ENCODE measurements at places on chromosomes 5 and 9.

DNA sequence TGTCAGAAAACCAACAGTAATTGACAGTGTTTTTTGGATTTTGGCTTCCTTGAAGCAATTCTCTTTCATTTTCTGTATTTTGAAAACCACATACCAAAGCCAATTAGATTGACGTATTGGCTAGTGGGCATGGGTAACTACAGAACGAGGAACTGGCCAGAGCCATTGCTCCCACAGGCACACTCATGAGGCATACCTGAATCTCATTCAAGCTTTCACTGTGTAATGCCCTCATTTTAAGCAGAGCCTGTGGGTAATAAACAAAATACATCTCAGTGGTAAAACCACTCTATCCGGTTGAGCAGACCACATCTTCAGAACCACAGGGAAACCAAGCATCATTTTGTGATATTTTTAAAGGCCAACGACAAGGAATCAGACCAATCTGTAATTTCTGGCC, 394.1 kb downstream of the ZNF608 start:
- no peak for DNase-seq

DNA sequence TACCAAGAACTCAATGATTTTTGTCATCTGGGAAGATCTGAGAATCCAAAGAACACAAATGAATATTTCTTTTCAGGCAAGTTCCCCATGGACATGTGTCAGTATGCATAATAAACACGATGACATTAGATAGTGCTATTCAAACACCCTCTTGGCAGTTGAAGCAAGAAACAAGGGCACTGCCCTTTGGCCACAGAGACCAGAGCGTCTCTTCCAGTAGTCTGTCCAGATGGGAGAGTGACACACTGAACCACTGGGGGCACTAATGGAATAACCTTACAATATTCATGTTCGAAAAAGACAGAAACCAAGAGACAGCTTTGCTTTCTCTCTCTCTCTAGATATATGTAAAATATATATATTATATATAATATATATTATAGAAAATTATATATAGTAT, 301.9 kb downstream of the CTNND2 start:
- DNase-seq: no peak

DNA sequence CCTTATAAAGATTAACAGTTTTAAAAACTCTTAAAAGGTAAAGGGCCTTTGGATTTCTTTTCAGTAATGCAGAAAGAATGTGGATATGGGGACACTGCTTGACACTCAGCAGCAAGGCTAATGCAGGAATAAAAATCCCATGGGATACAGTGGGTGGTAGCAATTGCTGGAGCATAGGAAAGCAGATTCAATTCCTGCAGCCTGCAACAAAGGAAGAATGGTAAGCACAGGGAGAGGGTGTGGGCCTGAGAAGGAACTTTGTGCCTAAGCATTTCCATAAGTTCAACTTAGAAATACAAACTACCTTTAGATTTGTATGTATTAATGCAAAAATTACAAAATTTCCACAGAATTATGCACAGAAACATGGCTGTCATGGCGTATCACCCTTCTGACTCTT, 65.8 kb upstream of the CDK5RAP2 start:
- no peak for DNase-seq

DNA sequence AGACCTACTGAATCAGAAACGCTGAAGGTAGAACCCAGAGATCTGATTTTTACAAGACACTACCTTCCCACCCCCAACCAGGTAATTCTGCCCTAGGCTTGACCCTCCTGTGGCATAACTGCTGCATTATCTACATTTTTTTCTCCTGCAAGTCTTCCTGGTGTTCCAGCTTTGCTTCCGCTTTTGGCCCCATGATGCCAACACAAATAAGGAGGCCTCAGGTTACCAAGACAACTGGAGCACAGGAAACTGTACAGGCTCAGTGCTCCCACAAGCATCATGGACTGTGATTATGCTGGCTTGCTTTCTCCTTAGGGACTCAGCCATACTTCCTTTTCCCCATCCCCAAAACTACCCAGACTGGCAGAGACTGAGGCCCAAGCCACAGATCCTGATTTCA, 6.6 kb upstream of the MSMP start:
- peak; percentile 66 for DNase-seq

DNA sequence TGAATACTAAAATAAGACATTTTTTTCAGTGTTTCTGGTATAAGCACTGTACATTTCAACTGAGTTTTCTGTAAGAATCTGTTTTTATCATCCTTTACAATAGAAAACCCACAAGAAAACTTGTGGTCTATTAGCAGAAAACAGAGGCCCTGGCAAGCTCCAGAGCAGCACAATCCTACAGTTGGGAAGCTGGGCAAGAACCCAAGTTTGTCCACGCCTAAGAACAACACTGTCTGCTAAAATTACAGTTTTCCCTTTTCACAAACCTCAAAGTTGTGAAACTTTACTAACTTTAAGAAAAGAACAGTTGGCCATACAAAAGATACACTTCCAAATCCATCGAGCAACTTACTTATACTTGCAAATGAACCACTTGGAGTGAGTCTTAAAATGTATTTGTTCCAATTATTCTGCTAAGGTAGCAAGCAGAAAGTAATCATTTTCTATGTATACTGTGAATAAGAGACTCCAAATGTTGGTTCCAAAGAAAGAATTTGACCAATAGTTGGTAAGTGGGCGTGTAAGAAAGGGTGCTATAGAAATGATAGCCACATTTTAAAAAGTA, 982.0 kb upstream of the ARRDC3 start:
- DNase-seq: peak; percentile 87

- no peak for DNase-seq
Observed at GRCh38 chr9:87083986-87084385, 136.7 kb upstream of the GAS1 start.

GRCh38 chr5:36870399-36871040, 6.0 kb upstream of the NIPBL start:
- DNase-seq: peak; percentile 80

DNA sequence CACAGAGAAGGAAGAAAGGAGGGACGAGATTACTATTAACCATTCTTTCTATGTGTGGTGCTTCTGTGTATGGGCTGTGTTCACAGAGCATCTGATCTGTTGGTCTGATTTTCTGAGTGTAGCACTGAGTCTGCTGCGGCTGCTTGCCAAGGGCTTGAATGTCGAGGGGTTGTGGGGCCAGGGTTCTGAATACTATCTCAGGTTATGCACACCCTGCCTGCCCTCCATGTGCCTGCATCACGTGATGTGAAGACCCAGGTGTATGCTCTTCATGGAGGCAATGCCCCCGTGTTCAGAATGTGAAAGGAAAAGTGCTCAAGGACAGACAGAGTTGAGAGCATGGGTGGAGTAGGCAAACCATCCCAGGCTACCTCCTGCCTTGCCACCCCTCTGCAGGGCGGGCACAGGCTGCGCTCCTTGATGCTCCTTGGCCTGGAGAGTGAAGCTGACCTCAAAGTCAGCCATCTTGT, 254.9 kb downstream of the FANCC start:
- no peak for DNase-seq

DNA sequence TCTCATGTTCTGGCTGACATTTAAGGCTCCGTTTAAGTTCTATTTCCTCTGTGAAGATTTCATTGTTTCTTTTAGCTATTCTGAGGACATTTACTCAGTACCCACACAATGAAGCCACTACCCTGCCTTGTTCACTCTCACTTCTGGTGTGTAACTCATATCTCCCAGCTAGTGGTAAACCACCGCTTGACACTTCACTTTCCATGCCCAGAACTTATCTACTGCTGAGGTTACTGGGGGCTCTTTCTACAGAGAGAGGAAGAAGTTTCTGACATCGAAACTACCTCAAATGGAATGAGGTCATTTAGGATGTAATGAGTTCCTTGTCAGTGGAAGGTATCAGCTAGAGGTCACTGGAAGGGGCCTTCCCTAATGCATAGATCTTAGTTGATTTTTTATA, 501.5 kb downstream of the DMAC1 start:
- no peak for DNase-seq

DNA sequence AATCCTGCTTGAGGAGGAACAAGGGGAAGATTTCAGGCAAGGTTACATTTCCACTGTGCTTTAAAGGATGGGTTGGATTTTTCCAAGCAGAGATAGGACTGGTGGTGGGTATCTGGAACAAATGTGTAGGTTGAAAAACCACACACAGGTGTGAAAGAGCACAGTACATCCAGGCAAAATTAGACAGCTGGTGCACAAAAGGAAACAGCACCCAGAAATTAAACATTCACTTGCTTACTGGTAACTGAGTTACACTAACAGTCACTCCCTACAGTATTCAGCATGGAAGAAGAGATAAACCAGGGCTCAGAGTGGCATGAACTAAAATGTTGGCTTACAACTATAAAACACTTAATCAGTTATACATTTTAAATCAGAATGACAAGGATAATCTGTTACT, 81.5 kb upstream of the RASEF start:
- DNase-seq: no peak

- DNase-seq: no peak
Observed at GRCh38 chr9:4504250-4504649, 14.0 kb downstream of the SLC1A1 start.

DNA sequence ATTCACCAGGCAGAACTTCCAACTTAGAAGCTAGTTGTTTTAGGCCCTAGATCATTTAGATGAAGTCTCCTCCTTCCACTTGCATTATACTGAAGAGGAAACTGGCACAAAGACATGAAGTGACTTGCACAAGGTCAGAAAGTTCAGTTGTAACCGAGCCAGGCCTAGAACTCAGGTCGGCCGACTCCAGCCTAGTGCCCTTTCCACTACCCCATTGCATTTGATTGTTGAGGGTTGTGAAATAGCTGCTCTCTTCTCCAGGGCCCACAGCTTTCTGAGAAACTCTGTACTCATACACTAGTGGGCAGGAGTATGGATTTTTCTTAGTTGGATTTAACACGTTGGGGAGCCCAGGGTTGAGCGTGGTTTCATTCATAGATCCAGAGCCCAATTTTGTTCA, 5.6 kb downstream of the ZNF462 start:
- peak; percentile 60 for DNase-seq

DNA sequence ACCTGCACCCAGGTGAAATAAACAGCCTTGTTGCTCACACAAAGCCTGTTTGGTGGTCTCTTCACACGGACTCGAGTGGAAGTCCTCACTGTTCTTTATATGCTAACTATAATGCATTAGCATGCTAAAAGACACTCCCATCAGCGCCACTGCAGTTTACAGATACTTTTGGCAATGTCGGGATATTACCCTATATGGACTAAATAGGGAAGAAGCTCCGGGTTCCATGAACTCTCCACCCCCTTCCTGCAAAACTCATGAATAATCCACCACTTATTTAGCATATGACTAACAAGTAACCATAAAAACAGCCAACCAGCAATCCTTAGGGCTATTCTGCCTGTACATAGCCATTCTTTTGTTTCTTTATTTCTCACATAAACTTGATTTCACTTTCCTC, 426.2 kb upstream of the PTPRD start:
- DNase-seq: no peak

- no peak for DNase-seq
Observed at GRCh38 chr5:95609711-95610110, 10.2 kb upstream of the GPR150 start.

GRCh38 chr5:99004960-99005359, 76.2 kb upstream of the CHD1 start:
- DNase-seq: no peak
